Stimulated activated CD8-positive, alpha-beta memory T cell treated with anti-CD3 and anti-CD28 coated beads, Interleukin-7, amount 100 ng/mL, for 48 hours (primary cell): ENCODE measurements at places on chromosomes 2 and 18.

DNA sequence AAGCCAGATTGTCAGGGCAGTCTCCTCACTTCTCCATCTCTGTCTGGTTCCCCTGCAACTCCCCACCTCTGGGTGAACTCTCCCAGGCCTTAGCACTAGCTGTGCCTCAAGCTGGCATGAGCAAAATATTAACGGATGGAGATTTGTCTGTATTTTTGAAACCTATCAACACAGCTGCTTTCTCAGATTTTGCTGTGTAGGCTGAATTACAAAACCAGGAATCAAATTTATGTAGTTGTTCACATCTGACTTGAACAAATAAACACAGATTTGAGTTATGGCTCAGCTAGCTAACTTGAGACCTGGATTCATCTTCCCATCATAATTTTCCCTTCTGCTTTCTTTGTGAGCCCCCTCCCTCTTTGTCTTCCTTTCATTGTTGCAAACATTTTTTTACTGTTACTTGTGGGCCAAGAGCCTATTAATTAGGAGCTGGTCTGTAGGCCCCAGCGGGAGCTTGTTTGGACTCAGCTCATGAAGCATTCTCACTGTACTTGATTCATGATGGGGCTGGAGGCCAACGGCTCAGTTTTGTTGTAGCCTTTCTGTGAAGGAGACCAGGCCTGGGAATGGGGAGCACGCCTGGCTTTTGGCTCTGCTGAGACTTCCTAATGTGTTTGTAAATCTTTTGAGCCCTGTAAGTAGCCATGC is 164.1 kb upstream of the GATA6 start:
- no peak for DNase-seq

GRCh38 chr2:43041661-43042360 is 184.6 kb downstream of the ZFP36L2 start:
- DNase-seq: no peak

DNA sequence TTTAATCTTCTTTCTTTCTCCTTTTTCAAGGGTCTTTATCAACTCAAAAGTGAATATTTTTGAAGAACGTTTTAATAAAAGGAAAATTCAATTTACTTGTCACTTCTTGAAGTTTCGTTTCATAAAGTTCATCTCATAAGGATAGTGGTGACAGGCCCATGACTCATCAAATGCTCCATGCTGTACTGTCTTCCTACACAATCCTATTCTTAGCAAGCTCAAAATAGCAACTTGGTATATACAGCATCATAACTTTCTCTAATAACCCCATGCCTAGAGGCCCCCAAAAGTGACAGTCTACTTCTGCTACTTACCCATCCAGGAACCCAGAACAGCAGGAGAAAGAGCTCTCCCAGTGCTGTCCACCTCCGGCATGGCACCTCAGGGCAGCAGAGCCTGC is 7.7 kb downstream of the FBXO15 start:
- DNase-seq: peak; percentile 38

DNA sequence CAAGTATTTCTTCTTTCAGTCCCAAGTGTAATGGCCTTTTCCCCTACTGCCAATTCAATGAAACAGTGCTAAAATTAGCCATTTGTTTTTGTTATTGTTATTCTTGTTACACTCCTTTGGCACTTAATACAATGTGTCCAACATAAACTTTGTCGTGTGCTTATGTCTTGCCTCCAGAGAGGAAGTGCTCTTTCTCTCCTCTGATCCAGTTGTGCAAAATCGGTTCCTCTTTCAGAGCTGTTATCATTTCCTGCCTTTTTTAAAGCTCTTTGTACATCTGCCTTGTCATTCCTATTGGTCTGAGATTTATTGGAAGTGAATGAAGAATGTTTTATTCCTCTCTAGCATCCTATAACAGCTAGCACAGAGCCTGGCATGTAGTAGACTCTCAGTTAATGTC is 623.2 kb upstream of the ID2 start:
- DNase-seq: no peak

DNA sequence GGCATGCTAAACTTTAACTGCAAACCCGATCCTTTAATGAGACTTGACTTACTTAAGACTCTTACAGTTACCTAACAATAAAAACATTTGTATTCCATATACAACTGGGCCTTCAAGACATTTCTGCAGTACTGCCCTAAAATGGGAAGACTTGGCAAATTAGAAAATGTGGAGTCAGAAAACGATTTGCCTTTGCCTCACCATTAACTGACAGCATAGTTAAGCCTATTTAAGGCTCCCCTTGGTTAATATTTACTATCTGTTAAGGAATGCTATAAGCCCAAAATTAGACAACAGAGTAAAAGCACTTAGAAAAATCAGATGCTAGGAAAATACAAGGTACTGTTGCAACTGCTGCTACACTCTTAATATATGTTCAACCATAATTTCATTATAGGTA is 18.7 kb downstream of the TYW5 start:
- no peak for DNase-seq

- DNase-seq: no peak
These were observed 6.8 kb upstream of the TEX51 start for GRCh38 chr2:126891681-126892500.

GRCh38 chr2:45755585-45756335 is 104.3 kb downstream of the PRKCE start:
- no peak for DNase-seq

- no peak for DNase-seq
These were observed 101.0 kb downstream of the VIT start for GRCh38 chr2:36797324-36798070.

DNA sequence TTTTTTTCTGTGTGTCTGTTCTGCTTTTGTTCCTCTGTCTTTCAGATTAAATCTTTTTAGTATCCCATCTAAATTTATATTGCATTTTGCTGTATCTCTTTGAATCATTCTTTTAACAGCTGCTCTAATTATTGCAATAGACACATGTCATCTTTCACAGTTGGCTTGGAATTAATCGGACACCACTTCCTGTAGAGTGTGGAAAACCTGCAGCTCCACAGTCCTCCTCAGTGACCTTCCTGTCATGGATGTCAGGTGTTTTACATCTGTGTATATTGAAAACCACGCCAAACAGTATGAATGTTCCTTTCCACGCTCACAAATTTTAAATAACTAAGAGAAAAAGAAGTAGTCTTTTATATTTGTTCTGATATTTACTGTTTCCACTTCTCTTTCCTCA is 135.3 kb downstream of the PXDN start:
- DNase-seq: no peak

GRCh38 chr18:51510020-51510419 is 312.5 kb upstream of the MEX3C start:
- DNase-seq: no peak

DNA sequence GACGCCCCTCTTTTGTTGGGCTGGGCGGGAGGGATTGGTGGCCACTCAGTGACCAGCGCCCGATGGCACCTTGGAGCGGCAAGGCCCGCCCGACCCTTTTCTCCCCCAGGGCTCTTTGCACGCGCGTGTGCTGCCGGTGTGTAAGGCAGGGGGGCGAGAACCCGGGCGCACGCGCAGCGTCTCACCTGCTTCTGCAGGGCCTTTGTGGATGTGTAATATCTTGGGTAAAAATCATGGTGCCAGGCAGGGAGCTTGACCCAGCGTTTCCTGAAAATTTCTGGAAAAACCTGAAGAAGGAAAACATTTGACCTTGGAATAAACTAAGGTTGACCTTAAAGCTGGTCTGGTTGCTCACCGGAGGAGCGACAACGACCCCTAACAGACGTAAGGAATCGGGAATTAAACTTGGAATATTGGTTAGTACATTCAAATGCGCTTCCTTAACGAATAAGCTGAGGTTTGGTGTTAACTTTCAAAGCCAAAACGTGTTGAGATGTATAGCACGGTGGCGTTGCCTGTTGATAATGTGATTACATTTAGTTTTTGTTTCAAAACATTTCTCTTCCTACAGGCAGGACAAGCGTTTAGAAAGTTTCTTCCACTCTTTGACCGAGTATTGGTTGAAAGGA is 438 bp downstream of the HSPE1 start:
- DNase-seq: no peak

GRCh38 chr2:126949775-126950174 is 51.1 kb downstream of the TEX51 start:
- DNase-seq: no peak

DNA sequence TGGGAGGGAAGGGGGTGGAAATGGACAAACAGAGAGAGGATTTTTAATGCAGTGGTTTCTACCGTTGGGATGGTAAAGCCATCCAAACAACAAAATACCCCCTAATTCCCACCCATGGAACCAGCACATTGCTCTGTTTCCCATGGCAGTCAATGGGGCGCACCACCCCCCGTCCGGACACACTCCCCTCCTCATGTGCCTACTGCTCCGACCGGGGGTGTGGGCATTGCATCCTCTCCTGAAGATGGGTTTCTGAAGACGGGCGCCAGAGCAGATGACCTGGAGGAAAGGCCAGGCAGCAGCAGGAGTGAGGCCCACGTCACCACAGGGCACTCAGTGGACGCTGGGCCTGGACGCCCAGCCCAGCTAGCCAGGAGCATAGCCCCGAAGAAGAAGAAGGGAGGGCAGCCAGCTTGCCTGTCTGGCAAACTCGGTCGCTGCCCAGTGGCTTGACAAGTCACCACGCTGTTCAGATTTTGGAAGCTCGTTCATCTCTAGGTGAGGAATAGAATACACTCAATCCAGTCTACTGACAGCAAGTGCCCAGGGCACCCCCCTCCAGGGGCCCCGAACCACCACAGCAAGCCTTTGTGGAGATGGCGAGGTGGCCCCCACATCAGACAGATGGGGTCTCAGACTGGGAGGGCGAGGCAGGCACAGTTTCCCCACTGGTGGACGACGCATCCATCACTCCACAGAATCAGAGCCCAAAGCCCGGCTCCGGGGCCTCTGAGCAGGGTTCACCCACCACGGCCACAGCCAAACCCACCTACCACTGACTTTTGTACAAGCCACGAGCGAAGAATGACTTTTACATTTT is 296.2 kb upstream of the SALL3 start:
- no peak for DNase-seq

GRCh38 chr2:36478332-36478738 is 119.6 kb downstream of the FEZ2 start:
- no peak for DNase-seq

DNA sequence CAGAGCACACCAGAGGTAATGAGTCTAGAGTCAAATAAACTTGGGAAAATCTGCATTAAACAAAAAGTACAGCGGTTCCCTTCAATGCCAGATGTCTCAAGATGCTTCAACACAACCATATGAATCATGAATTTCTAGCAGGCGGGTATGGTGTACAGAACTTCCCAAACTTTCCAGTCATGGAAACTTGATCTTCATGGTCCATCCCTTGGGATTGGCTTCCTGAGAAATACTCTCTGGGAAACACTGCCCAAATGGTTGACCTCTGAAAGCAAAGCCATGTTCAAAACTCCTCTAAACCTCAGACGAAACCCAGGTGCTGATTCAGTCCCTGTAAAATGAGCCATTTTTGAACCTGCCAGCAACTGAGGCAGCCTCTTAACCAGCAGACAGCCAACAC is 16.4 kb upstream of the TMEM247 start:
- no peak for DNase-seq

GRCh38 chr2:196171946-196172345 is 568 bp upstream of the STK17B start:
- DNase-seq: no peak

DNA sequence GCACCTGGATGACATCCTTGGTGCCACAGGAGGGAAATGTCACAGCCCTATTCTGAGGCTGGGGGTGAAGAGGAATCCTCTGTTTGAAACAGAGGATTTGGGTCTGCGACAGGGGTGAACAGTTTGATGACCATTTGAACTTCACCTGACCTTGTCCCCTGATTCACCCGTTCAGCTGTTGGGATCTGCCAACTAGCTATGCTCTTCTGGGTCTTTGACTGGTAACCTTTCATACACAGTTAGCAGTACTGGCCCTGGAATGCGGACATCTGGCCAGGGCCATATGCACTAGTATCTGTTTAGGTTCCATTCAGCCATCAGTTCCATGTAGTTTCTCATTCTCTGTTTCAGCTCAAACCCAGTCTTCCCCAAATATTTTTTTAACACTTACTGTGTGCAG is 72.6 kb upstream of the MCFD2 start:
- DNase-seq: no peak

GRCh38 chr2:160510617-160511016 is 17.0 kb upstream of the RBMS1 start:
- DNase-seq: no peak

- DNase-seq: no peak
These were observed 258.9 kb upstream of the TRIB2 start for GRCh38 chr2:12457831-12458230.

GRCh38 chr2:127048618-127048935 is 58.4 kb downstream of the BIN1 start:
- no peak for DNase-seq

DNA sequence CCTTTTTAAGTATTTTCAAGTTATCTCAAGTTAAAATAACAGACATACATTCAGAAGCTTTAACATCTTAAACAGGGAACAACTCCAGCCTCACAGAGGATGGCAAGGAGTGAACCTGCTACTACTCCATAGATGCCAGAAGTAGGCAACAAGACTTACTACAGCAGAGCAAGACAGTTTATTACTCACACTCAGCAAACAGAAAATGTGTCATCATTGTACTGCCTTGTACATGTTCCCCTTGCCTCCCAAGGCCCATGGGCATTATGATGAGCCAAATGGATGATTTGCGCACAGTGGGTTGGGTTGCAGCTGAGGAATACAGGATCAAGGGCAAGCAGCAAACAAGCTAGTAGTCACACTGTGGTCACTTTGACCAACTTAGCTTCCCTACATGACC is 80.6 kb upstream of the VRK2 start:
- no peak for DNase-seq

DNA sequence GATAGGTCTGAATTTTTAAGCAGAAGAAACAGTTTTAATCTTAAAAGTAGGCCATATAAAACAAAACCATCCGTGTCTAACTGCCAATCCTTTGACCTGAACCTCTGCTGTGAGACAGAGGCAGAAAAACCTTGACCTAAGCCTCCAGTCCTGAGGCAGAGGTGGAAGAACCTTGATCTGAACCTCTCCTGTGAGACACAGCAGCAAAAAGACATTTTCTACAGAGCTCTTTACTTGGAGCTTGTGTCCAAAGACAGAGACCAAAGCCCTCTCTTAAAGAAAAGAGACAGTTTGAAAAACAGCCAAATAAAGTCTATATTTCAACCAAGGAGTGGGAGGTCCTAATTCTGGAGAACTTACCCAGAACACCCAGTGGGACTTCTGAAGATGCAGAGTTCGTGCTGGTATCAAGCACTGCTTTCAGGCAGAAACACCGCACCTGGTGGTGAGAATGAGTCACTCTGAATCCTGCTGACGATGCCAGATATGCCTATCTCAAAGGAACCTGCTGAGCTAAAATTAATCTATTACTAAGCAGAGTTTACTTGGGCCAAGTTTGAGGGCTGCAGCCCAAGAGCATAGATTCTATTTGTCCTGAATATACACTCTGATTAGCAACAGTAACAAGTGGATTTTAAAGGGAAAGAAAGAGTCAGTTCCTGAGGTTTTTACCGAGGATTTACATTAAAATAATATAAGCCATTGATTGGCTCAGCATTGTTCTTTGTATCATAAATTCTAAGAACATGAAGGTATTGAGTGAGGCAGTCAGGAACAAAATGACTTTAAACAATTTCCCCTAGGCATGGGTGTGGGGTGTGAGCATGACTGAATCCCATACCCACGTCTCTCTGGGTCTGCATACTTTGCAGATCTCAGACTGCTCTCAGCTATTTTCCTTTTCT is 806.4 kb downstream of the TRIB2 start:
- DNase-seq: no peak

- DNase-seq: no peak
These were observed 437.7 kb downstream of the PLCL1 start for GRCh38 chr2:198242093-198242492.
